ENCODE measurements at places on chromosomes 7 and 10. TPM values are rescaled to one million over a fixed set of nuclear protein-coding genes. Genes with fewer than 3 reads are reported as not detected.

DNA sequence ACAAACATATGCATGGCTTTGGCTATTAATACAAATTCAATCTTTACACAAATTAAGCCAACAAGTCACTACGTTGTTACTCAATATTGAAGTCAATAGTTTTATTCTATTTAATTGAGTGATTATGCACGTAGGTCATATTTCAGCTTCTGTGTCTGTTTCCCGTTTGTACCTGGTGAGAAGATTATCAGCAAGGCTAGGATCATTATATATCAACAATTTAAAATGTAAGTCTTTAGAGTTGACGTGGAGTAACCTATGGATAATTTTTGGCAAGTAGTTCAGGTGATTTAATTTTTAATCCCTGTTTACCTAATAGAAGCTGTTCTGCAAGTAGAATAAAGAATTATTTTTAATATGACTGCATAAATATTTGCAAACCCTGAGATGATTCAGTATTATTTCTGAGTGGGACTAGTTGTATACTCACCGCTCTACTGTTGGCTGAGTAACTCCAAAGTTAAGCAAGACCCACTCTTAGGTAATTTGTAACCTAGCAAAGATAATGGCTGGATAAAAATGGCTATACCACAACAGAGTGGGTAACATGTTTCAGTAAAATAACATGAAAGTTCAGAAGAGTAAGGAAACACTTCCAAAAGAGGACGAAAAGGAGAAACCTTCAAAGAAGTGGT, 161.0 kb downstream of the HGF start:
- peak; percentile 73 for DNase-seq

DNA sequence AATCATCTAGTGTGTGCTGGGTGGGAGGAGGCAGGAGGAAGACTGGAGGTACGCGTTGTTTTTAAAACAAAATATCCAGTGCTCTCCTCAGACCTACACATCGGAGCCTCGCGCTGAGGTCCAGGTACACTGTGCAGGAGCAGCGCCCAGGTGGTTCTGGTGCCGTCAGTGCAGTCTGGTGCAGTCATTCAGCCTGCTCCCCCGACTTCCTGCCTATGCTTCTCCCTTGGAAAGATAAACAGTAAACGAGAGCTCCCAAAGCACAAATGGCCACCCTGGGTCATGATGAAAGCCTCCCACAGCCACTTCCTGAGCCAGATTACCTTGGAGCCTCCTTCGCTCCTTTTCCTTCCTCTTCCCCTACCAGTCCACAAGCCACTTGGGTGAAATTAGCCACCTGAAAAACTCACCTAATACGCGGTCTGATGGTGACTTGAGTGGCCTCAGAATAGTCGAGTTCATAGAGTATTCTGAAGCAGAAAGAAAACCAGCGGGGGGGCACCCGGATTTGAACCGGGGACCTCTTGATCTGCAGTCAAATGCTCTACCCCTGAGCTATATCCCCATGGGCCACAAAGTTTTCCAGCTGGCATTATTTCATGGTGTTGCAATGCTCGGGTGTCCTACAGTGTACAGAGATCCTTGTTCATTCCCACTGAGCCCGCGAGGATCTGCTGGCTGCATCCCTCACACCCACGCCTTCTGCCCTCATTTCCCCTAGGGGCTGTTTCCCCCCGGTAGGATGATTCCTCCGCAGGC, 82.5 kb downstream of the ZNF467 start:
- peak; percentile 81 for DNase-seq

DNA sequence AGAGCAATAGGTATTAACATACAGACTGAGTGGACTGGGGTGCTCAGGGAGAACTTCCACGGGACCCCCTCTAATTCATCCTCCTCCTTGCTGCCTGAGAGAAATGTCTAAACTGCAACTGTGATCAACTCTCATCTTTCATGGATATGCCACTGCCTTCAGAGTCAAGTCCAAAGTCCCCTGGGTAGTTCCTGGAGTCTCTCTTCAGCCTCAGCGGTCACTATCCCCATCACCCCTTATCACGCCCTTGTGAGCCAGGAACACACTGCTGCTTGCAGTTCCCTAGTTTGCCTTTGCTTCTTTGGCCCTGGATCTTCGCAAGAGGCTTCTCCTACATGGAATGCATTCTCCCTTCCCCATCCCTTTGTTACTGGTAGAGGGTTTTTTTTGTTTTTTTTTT, 58.7 kb upstream of the AUTS2 start:
- no peak for DNase-seq

Gene LIPJ
- under 0.01 TPM for total RNA-seq

GRCh38 chr10:30151581-30152389, 92.4 kb upstream of the JCAD start:
- DNase-seq = peak; percentile 83

- no peak for DNase-seq
Measured at GRCh38 chr10:97960269-97961056, 70.0 kb downstream of the CRTAC1 start.

DNA sequence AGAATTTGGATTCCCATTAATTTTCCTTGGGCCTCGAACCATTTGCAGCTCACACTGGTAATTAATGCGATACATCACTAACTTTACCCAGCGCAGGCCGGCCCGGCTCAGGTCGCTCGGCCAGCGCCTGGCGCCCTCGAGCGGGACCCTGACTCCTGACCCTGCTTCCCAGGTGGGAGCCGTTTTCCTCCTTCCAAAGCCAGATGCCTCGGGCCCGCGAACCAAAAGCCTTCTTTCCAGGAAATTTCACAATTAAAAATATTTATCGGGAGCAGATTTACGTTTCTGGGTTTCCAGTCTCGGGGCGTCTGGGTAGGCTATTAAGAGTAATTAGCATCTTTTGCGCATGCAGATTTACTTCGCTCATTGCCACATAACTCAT, 12.2 kb downstream of the LBX1 start:
- no peak for DNase-seq

DNA sequence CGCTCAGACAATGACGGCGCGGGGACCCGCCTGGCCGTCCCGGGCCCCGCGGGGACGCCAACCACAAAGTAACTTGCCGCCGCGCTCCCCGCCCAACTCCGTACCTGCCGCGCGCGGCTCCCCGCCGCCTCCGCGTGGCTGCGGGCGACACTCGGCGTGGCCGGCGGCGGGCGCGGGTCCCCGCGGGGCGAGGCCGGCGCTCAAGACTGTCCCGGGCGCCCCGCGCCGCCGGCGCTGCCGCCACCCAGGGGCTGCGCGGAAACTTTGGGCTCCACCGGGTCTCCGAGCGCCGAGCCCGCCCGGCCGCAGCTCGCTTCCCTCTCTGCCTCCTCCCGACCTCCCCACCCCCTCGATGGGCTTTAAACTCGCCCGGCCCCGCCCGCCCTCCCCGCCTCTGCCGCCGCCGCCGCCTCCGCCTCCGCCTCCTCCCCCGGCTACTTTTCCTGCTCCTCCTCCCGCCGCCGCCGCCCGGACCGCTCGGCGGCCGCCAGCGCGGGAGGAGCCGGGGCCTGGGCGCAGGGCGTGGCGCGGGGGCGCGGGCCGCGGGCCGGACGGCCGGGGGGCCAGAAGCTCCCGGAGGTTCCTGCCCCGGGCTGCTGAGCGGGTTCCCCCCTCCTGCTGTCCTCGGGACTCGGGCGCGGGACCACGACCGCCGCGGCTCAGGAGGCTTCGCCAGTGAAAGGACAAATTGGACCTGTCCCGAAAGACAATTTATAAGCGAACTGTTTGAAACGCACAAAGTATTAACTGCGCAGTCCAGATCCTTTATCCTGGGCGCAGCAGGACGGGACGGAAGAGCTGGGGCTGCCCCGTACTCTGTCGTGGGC, 10.6 kb upstream of the GRB10 start:
- DNase-seq = peak; percentile 64

Gene CDK1
- 20.0 TPM for total RNA-seq

DNA sequence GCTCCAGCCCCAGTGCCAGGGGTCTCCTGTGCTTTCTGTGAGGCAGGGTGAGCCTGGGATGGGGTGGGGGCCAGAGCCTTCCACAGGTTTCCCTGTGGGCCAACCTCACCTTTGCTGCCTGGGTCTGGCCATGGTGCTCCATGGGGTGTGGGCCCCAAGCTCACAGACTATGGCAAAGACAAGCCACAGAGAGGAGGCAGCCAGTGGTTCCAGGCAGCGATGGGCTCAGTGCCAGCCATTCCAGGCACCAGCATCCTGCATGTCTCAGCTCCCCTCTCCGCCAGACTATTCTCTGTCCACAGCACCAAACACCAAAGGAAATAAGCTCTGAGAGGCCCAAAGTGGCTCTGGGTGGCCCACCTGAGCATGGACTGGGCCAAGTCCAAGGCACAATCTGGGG, 133.5 kb downstream of the PTPN20 start:
- no peak for DNase-seq

GRCh38 chr7:81161451-81162075, 242.7 kb upstream of the SEMA3C start:
- DNase-seq = peak; percentile 97

DNA sequence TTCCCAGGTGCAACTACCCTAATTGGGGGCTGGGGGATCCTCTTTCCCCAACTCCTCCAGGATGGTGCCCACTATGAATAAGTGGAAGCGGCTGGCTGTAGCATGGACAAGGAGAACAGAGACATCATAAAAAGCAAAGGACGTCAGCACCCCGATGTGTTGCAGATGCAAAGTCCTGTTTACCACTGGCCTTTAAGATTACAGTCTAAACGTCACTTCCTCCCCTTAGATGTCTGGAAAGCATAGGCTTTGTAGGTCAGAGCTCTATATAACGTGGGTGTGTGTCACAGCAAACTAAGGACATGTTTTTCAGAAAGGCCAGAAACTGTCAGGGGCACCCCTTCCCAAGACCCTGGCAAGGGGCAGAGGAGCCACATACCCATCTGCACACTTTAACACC, 7.9 kb downstream of the COBL start:
- DNase-seq = no peak

Gene CDHR3
- total RNA-seq = 9.1 TPM

Gene WDR86
- 1.3 TPM for total RNA-seq

DNA sequence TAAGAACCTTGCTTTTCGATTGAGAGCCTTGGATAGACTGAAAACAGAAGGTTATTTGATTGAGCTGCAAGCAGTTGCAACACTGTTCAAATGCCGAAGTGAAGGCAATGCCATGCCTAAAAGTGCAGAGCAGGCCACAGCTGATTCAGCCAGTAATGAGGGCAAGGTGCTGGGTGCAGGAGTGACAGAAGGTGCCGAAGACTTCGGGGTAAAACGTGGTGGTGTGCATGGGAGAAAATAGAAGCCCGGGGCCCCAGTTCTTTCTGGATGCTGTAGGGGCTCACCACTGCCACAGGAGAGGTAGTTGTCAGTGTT, 43.6 kb upstream of the GATAD1 start:
- no peak for DNase-seq

Data from fibroblast of villous mesenchyme (primary cell).